ENCODE measurements at places on chromosomes 2 and 18.

- no peak for DNase-seq
These were observed 528.8 kb downstream of the CPS1 start for GRCh38 chr2:211085056-211085680.

DNA sequence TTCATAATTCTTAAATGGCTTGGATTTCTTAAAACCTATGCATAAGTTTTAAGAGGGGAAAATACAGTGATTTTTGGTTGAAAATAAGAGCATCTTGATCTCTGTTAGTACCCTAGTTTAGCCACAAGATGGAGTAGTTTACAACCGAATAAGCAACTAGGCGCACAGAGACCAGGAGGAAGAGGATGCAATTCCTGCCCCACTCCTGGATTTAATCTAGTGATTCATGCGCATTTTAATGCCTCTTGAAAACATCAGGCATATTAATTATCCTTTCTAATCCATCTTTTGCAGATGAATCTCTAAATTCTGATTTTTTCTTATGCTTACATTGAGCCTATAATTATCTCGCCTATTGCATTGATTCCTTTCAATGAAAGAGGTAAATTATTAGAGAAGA is 76.7 kb downstream of the MRPS9 start:
- DNase-seq = peak; percentile 17

GRCh38 chr18:41921770-41922169 is 33.3 kb upstream of the PIK3C3 start:
- DNase-seq = no peak

DNA sequence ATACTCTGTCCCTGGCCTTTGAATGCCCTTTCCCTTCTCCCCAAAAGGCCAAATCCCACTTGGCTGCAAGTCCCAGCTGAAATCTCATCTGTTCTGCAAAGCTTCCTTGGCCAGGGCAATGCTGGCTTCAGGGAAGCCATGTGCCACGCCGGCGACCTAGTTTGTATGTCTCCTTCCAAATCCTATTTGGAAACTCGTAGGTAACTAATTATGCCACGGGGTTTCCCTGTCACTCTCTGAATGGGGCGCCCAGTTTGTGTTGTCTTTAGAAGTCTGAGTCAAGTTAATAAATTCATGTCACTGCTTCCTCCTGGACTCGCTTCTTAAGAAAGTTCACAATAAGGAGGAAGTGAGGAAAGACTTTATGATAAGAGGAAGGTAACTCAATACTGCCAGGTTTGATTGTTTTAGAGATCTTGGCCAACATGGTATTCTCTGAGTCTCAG is 19.1 kb downstream of the FHL2 start:
- no peak for DNase-seq

- DNase-seq = no peak
These were observed 57.2 kb downstream of the TSHZ1 start for GRCh38 chr18:75267643-75268363.

DNA sequence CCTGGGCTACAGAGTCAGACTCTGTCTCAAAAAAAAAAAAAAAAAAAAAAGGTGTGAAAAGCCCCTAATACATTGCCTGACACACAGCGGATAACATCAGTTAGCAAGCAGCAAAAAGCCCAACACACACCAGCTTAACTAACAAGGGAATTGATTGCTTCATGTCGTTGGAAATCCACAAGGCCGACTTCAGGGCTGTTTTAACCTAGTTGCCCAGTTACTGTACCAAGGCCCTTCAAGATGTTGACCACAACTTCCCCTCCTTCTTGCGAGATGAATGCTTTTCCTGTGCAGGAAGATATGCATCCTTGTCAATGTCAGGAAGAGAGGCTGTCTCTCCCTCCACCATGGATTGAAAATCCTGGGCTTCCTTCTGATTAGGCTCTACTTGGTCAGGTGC is 202.9 kb downstream of the MIB1 start:
- no peak for DNase-seq

- DNase-seq = no peak
These were observed 10.4 kb upstream of the KCNK3 start for GRCh38 chr2:26682155-26682554.

GRCh38 chr2:43217228-43218154 is 8.9 kb downstream of the ZFP36L2 start:
- DNase-seq = no peak

- no peak for DNase-seq
These were observed 58.0 kb downstream of the RAB31 start for GRCh38 chr18:9766076-9766481.

GRCh38 chr18:59696311-59697235 is 650 bp downstream of the CCBE1 start:
- no peak for DNase-seq

- DNase-seq = no peak
These were observed 84.0 kb downstream of the MYL12B start for GRCh38 chr18:3345885-3346284.

DNA sequence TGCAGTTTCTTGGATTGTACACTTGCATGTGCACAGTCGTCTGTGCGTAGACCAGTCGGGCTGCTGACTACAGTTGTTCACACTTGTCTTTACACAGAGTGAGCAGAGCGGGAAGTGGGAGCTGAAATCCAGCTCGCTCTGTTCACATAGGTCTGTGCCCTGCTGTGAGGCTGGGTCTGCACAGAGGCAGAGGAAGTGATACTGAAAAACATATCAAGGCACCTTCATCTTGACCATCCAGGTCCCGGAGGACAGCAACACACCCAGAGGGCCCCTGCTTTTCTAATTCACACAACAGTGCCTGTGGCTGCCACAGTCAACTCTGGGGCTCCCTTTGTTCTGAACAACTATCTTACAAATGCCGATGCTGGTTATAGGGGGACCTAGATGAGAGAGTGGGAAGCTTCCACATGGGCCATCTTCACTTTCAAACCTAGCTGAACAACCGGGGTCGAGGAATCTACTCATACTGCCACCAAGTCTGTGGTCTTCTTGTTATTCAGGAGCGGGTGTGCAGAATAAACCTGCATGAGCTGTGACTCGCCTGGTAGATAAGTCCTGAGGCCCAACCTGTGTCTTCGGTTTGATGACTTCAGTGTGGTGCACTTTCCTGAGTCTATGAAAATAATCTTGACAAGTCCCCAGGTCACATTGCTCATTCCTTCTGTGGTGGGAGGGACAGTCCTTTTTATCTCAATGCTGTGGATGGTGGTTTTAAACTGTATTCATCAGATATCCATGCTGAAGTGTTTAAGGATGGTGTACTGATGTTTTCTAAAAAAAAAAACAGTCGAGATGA is 3.5 kb upstream of the ADNP2 start:
- no peak for DNase-seq

- DNase-seq = no peak
These were observed 298.8 kb downstream of the SRBD1 start for GRCh38 chr2:45312275-45312674.

- DNase-seq = no peak
These were observed 83.3 kb downstream of the INSIG2 start for GRCh38 chr2:118171546-118171945.

DNA sequence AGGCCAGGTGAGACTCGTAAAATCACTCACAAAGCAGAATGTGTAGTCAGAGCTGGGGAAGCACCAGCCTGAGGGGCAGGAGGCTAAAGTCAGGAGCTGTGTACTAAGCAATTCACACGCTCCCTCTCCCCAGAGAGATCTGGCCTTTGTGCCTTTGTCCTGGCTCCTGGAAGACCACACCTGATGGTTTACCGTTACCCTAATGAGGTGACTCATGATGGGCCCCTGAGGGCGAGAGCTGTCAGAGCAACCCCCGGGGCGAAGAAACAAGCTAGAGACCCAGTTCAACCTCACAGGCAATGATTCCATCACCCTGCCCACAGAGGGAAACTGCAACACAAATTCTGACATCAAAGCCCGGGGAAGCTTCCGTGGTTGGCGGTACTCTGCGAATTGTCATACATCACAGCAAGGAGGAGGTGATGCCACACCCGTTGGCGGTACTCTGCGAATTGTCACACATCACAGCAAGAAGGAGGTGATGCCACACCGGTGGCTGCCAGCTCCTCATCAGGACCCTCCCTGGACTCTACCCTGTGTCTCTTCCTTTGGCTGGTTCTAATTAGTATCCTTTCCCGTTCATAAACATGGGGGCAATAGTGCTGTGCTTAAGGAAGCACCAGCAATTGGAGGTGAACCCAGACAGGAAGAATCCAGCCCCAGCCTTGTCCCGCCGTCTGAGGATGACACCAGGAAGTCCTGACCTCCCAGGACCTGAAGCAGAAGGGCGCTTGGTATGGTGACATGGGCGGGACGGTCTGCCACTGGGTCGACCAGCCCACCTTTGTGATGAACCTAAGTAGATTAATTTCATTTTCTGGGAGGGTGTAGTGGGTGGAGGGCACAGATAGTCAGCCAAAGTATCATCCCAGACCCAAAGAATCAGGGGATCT is 30.5 kb downstream of the B3GNT7 start:
- DNase-seq = no peak

- no peak for DNase-seq
These were observed 266.4 kb upstream of the ETAA1 start for GRCh38 chr2:67130531-67131256.

DNA sequence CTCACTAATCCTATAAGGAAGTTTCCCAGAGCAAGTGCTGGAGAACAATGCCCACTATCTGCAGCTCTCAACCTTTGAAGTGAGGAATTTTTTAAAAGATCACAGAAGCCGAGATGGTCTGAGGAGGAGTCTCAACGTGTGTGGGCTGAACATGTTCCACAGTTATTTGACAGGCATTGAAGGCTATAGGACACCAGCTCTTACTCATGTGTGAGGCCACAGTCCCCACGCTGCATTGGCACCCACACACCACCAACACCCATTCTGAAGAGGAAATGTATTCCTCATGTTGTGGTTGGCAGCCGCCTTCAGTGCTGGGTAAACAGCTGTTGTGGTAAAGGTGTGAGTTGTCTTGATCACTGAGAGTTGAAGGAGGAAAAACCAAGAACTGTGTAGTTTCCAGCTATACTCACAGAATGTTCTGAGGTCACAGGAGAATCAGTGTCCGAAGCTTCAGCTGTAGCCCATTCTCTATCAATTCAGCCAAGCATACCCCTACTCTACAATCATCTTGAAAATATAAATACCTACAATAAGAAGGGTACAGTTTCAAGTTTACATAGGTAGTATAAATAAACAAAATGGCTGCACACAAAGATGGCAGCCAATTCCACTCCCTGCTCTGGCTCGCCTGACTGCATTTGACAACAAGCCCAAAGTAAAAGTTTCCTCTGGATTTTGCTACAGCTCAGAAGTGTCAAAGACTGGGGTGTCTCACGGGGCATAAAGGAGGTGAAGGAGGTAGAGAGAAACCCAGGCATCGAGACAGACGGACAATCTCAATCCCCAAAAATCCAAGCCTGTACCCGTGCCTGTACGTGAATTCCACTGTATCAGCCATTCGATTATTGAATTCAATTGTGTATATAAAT is 12.1 kb downstream of the CD226 start:
- DNase-seq = no peak

DNA sequence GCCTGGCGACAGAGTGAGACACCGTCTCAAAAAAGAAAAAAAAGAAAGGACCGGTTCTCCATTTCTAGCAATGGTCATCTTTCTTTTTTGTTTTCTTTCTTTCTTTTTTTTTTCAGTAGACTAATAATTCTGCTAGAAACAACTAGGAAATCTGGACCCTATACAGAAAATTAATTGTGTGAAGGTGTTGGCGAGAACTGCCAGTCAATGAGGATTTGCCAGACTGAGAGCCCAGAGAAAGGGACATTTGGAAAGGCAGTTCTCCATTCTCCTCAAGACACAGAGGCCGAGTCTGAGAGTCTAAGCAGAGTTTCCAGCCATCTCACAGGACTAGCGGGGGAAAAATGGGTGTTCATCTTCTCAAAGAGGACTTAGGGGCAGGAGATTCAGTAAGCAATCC is 123.6 kb upstream of the GPC1 start:
- DNase-seq = no peak

DNA sequence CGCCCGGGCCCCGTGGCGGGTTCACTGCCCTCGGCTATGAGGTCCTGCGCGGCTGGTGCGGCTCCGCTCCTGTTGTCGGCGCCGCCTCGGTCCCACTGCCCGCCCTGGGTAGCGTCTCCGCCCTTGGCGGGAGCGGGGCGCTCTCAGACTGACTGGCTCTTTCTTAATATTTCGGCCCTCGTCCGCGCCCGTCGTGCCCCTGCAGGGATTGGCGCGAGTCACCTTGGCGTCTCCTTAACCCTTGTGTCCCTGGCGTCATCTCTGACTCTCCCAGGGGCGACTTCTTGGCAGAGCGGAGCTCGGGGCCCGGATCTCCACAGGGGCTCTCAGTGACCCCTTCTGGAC is 1.3 kb downstream of the PTMA start:
- no peak for DNase-seq

DNA sequence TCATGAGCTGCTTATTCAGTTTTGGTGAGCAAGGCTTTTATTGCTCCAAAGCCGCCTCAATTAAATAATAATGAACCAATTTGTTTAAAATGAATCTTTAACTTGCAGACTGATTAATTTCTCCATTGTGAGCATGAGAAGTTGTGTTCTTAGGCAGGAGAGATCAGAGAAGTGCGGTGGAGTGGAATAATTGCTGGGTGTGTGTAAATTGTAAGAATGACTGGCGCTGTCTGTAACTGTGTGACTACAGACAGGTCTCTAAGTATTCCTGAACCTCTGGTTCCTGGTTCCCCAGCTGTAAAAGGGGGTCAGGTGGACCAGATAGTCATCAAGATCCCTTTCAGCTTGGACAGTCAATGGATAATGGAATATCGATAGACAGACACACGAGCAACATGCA is 98.0 kb upstream of the EFEMP1 start:
- DNase-seq = no peak

GRCh38 chr2:97819754-97820153 is 106.4 kb downstream of the ZAP70 start:
- no peak for DNase-seq

DNA sequence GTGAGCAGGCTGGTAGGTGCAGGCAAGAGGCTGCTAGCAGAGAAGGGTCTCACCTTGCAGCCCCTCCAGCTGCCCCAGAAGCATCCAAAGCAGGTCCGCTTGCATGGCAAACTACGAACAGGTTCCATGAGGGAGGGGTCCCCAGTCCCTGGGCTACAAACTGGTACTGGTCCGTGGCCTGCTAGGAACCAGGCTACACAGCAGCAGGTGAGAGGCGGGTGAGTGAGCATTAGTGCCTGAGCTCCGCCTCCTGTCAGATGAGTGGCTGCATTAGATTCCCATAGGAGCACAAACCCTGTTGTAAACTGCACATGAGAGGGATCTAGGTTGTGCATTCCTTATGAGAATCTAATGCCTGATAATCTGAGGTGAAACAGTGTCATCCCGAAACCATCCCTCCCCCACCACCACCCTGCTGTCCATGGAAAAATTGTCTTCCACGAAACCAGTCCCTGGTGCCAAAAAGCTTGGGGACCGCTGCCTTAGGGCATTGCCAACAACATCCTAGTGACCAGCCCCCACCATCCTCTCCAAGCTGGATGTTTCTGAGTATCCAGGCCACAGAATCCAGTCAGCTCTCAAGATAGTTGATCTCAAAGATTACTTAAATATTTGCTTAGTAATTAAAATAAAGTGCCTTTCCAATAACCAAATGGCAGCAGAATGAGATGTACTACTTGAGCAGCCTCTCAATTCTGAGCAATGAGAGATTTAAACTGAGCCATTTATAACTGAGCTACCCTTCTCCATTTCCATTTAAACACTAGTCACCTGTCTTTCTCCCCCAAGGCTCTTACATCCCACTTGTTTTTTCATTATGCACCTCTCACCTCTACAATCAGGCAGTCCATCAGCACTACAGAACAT is 32.4 kb downstream of the LRP2 start:
- no peak for DNase-seq

- DNase-seq = no peak
These were observed 168.7 kb downstream of the UBE2E3 start for GRCh38 chr2:181149056-181149455.
